NCI-H748 treated with DMSO at 0.1 percent for 48 hours (cell line): ENCODE measurements at places on chromosomes 5 and 9.

DNA sequence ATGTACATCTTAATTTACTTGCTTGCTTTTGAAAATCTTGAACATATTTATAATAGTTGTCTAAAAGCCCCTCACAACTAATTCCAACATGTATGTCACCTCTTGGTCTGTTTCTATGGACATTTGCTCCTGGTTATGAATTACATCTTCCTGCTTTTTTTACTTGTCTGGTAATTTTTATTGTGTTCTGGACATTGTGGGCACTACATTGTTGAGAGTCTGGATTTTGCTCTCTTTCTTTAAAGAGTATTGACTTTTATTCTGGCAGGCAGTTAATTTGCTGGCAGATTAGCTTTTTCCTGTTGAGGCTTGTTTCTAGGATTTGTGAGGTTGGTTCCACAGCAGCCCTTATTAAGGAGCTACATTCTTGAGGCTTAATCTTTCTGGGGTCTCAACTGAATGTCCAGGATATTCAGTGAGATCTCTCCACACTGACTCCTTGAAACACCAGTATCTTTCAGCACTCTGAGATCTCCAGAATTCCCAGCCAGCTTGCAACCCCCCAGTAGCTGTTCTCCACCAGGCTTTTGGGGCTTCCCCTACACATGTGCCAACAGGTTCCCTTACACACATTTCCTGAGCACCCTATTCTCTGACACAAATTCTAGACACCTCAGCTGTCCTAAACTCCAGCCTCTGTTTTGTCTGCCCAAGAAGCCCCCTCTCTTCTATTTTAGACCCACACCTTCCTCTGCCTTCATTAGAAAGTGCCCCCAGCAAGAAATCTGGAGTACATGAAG, 27.4 kb downstream of the KIAA1191 start:
- DNase-seq: no peak

DNA sequence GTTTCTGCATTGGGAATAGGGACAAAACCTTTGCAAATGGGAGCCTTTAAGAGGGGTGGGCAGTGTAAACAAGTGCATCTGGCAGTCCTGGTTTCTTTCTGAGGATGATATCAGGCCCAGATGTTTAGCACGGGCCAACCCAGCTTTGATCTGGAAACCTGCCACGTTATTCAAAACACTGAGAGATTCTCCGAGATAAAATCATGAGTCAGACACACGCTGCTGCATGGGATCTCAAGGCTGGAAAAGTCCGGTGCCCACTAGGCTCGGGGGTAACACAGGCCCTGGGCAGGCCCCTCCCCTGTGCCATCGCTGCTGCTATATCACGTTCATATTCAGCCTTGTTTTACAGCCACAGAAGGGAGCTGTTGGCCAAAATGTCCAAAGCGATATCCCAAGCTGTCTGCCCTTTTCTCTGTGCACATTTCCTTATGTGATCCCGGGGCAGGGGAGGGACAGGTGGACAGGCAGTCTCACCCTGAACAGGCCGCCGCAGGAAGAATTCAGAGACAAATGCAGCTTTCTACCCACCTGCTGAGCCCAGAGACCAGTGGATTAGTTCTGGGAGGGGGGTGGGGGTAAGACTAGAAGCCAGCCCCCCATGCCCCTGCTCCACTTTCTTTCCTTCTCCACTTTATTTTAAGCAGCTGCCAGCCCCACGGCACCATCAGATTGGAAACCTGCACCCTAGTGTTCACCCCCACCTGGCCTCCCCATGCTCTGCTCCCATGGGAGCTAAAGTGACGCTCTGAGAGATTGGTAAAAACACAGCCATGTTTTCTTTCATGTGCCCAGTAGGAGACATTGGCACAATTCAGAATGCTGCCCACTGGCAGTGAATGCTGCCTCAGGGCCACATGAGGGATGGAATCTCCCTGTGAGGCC, 63.1 kb downstream of the TMOD1 start:
- DNase-seq: no peak

DNA sequence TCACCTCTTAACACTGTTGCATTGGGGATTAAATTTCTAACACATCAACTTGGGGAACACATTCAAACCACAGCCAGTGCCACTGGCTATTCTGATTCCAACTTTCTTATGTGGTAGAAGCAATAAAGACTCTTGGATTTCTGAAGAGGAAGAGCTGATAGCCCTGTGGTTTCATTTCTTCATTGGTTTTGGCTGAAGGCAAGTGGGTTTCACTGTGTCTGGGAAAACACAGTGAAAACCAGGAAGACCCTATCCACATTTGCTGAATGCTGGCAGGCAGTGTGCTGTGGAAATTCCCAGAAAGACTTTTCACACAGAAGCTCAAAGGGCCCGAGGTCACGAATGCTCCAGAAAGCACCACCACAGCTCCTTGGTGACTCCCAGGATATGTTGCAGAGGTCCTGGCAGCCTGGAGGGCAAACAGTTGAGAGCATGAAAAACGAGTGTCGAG, 67.1 kb downstream of the DAPK1 start:
- DNase-seq: no peak

DNA sequence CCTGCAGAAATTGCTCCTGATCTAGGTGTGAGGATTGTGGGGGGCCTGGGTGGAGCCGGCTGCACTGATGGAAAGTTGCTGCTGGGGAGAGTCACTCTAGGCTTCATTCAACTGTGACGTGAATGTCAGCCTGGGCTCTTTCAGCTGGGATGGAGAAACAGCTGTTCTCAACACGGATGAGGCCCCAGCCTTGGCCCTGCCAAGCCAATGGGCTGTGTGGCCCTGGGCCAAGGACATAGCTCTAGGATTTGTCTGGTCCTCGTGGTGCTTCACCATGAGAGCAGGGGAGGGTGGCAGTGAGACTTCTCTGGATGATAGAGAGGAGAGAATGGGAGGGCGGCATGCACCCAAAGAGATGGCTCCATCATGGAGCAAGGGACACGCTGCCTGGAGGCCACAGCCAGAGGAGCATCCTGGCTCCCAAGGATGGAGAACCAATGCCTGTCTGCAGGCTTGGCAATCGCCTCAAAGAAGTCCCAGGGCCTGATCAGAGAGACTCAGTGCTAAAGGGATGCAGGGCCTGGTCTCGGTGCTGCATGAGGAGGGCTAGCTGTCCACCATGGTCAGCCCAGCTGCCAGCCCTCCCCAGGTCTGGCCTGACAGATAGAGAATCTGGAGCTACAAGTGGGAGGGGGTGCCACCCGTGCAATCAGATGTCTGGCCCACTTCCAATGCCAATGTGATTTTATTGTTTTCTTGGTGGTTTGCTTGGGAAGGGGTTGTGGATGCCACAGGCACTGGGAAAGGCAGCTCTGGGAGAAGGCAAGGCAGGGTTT, 141.0 kb downstream of the GADD45G start:
- no peak for DNase-seq

GRCh38 chr9:78605041-78606000, 308.4 kb downstream of the PSAT1 start:
- DNase-seq: no peak
